ENCODE measurements at places on chromosomes 6 and 20.

- DNase-seq, result no peak
Observed at GRCh38 chr6:123879749-123880148, 76.1 kb downstream of the NKAIN2 start.

- no peak for DNase-seq
Observed at GRCh38 chr6:43939281-43940070, 169.5 kb downstream of the VEGFA start.

DNA sequence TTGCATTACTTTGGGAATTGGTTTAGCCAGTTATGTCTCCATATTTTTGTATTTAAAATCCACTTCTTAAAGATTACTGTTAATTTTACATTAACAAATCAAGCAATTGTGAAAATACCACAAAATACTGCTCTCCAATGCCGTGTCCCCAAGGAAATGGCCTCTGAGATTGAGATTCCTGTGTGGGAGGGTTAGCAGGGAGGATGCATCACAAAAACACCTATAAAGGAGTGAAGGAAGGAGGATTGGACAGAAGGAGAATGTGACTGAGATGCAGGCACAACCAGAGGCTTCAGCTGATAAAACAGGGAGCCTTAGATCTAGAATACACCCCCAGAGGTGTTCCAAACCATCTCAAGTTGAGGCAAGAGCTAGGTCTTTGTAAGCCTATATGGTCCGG lies 34.2 kb upstream of the NKAIN2 start:
- DNase-seq, result no peak

DNA sequence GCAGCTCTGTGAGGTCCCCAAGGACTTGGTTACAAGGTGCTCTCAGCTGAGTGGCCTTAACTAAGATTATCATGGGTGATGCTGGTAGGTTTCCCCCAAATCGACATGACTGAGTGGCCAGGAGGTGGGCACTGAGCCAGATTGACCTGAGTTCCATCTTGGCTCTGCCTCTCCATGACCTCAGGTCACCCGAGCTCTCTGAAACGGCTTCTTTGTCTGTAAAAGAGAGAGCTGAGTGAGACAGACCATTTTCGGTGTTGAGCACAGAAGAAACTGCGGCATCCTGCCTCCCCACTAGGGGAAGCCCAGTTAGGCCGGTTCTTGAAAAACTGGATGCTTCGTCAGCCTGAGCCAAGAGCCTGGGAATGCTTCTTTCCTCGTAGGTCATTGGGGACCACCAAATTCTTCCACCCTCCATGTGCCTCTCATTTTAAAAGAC lies 14.1 kb upstream of the STX16 start:
- no peak for DNase-seq

- no peak for DNase-seq
Observed at GRCh38 chr6:44698602-44699001, 311.1 kb downstream of the CDC5L start.

GRCh38 chr6:152636021-152636608 lies 1.0 kb downstream of the SYNE1 start:
- peak; percentile 38 for DNase-seq

GRCh38 chr6:40244699-40245098 lies 310.4 kb upstream of the MOCS1 start:
- DNase-seq, result no peak

DNA sequence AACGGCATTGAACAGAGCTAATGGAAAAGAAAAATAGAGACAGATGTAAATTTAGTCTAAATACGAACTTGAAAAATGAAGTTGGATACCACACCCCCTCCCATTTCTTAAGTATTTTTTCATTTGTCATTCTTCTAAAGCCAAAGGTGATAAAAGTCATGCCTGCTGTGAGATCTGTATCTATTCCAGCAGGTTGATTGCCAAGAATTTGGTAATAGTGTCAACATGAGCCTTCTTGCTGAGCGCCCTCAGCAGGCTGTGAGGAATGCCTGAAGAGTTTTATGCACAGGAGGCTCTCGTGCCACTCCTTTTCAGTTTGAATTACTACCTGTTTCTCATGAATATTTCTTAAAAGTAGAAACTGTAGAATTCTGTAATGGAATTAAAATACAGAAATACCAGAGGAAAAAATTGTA lies 165.4 kb downstream of the QKI start:
- no peak for DNase-seq

DNA sequence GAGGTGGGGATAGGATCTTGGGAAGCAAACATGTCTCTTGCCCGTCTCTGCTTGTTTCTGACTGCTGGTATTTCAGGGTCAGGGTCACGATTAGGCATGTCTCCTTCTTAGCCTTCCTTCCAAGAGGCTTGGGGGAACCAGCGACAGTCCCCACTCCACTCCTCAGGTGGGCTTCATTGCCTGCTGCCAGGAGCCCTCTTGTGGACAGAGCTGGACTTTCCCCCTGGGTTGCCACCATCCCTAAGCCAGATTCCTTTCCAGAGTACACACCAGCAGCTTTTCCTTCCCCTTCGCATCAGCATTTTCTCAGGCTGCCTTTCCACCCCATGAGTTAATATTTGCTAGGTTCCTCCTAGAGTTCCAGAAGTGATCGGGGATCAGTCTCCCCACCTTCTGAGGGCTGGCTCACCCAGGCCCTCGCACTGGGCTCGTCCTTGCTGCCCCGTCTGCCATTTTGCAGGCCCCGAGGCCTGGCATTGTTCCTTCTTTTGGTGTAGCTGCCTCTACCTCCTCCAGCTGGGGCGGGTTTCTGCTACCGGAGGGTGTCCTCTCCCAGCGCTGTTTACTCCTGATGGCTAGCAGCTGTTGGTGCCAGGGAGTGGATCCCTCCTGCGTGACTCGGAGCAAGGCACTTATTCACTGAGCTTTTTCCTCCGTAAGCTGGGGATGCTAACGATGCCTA lies 8.8 kb upstream of the C20orf144 start:
- DNase-seq, result peak; percentile 67

DNA sequence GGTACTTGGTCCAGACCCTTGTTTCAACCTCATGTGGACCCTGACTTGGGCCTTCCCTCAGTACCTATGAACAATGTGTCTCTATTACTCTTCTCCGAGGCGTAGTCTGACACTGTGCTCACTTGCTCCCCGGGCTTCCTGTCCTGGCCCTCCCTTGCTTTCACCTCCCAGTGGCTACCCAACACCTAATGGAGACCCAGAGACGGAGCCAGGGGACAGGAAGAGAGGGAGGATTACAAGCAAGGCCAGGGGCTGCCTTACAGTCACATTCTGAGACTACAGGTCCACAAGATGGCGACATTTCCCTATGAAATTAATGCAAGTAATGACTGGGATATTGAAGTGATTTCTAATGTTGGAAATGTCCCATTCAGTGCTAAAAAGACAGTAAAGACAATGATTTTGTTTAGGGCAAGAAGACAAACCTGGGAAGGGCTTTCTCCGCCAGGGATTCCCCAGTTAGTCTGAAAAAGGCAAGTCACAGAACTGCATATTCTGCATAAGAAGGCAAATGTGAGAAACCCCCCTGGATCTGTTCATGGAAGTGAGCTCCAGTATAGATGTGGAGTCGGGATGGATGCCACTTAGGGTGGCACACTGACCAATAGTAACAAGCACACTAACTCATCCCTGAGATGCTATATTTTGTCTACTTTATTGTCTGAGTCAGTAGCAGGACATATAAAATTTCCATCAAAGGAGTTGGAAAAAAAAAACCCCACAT lies 44.0 kb upstream of the ZBTB24 start:
- DNase-seq, result peak; percentile 72

DNA sequence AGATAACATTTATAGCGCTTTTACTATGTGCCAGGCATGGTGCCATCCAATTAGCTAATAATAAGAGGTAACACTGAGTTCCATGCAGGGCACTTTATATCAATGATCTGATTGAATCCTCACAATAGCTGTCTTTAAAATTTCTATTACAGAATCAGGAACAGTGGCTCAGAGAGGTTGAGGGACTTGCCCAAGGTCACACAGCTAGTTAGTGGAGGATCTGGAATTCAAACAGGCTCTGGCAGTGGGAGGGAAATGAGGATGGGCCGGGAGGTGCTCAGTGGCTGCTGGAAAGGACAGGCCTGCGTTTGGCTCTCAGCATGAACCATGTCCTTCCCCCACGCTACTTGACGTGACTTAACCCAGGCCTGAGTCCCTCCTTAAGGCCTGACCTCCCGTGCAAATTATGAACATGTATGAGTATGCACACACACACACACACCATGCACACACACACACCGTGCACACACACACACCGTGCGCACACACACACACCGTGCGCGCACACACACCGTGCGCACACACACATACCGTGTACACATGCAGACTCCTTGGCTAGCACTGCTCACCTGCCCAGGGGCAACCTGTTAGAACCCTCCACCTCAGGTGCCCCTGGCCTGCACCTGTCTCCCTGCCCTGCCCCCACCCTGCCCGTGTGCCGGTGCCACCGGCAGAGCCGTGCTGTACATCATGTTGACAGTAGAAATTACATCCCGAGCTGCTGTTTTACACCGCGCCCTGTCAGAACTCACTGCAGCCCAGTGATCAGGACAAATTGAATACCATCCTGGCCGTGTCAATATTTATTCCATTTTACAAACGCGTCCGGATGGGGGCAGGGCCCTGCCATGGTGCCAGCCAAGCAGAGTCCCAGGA lies 43.7 kb downstream of the CDH22 start:
- DNase-seq, result peak; percentile 81
